IPS-NIHi11 (cell line): ENCODE measurements at places on chromosomes 2 and 18.

GRCh38 chr2:133657591-133657990 lies 89.3 kb upstream of the NCKAP5 start:
- DNase-seq: no peak

GRCh38 chr2:133667085-133667484 lies 98.8 kb upstream of the NCKAP5 start:
- no peak for DNase-seq

DNA sequence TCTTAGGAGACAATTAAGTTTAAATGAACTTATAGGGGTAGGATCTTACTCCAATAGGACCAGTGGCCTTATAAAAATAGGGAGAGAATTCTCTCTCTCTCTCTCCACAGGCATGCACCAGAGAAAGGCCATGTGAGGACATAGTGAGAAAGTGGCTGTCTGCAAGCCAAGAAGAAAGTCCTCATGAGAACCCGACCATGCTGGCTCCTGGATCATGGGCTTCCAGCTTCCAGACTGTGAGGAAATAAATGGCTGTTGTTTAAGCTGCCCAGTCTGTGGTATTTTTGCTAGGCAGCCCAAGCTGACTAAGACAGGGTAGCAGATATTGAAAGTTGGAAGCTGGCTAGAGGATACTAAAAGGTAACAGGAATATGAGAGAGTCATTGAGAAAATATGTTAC lies 454.0 kb downstream of the NBAS start:
- no peak for DNase-seq

GRCh38 chr2:3242747-3243369 lies 134.8 kb downstream of the EIPR1 start:
- no peak for DNase-seq

DNA sequence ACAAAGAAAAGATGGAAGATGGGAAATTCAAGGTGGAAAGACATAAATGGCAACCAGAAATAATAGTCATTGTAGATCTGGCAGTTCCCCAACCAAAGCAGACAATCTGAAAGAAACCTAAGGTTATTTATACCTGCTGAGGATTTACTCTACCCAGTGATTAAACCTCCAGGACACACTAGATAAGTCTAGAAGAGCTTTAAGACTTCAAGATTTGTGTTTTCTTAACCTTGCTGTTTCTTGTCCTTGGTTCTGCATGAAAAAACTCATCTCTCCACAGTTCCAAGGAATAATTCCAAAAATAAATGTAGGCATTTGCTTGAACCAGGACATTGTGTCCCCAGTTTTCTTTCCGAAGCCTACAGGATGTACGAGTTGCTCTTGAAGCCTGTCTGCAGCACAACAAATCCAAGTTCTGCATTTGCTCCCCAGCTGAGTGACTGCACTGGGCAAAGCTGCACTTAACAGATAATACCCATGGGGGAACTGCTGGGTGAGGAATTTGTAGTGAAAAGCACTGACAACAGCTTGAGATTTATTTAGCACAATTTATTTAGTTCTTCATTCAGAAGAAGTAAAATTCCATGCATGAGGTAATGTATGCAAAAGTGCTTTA lies 19.8 kb downstream of the DTNA start:
- DNase-seq: no peak

- no peak for DNase-seq
These were observed 66.9 kb upstream of the ITM2C start for GRCh38 chr2:230797515-230798495.

DNA sequence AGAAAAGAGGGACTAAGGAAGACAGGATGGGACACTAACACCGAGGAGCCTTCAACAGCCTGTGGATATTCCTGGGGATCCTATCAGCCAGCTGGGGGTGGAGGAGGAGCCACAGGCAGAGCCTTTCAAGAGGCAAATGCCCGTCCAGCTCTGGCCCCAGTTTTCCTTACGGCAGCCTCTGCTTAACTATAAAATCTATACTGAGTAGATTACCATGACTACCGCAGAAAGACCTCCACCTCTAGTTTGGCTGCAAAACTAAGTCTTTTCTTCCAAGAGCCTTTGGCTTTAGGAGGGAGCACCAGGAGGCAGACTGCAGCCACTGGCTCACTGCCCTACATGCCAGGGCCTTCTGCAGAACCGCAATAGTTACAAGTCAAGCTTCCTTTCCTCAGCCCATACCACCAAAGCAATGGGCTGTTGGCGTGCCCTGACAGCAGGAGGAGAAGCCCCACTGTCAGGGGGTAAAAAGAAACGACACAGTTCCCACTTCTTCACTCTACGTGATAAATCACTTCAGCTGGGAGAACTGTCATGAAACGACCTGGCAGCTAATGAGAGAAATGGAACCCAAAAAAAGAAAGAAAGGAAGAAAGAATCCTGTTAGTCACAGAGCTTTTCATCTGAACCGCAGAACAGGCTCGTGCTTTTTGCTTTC lies 25.1 kb upstream of the CREB1 start:
- DNase-seq: no peak

- no peak for DNase-seq
These were observed 234.7 kb downstream of the PRKCE start for GRCh38 chr2:45886171-45886663.

DNA sequence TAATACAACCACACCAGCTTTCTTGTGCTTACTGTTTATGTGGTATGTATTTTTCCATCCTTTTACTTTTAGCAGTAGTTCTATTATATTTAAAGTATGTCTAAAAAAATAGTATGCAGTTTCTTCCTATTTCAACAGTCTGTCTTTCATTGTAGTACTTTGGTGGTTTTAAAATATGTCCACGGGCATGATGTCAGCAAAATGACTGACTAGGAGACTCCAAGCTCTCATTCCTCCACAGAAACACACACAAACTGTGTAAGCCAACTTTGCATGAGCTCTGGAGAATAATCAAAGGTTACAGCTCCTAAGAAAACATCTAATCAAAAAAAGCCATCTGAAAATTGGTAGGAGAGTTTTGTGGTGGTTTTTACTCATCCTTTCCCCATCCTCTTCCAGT lies 56.1 kb downstream of the TEX51 start:
- DNase-seq: no peak
